Left kidney (tissue), 8 donors: ENCODE measurements at places on chromosomes 7 and 10.

GRCh38 chr7:136514776-136515175 is 353.7 kb upstream of the CHRM2 start:
- no peak for DNase-seq

- DNase-seq, result no peak
These were observed 5.2 kb upstream of the TTYH3 start for GRCh38 chr7:2626498-2627117.

DNA sequence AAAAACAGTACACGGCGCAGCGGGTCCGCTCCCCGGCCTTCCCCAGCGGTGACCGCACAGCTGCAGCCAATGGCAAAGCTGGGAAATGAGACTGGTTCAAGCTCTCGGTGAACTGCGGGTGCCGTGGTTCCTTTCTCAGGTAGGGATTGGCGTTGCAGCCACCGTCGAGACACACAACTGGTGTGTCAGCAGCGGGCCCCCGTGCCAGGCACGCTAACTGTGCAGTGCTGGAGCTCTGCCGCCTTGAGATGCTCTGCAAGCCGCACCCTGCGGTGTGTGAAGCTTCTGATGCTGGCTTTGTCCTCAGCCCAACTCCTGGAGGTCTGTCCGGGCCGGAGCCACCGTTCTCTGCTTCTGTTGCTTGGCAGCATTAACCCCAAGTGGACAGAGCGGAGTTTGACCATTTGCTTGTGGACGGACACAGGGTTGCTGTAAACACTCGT is 20.6 kb upstream of the NKX6-2 start:
- no peak for DNase-seq

- no peak for DNase-seq
These were observed 2.6 kb upstream of the GPR26 start for GRCh38 chr10:123663522-123663921.

DNA sequence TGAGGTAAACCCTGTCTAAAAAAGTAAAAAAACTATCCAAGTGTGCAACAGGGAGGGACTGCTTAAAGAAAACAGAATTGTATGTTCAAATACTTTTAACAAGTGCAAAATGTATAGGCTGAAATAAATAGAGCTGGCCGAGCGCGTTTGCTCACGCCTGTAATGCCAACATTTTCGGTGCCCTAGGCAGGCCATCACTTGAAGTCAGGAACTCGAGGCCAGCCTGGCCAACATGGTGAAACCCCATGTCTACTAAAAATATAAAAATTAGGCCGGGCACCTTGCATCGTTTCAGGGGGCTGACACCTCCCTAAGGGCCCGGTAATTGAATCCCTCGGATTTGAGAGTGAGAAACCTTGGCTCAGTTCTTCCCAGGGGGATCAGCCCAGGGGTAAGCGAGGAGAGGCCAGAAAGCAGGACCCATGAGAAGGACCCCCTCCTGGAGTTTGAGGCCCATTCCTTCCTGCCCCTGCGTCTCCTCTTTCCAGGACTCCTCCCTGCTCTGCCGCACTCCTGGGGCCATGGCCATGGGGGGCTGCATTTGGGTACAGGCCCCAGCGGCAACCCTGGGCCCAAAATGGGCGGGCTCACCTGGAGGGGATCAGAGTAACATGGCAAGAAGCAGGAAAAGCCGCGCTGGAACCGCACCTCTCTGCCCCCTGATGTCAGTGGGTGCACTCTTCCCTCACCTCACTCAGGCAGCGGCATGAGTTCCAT is 75.5 kb upstream of the TMEM248 start:
- DNase-seq, result no peak

GRCh38 chr7:65449505-65449852 is 75.8 kb downstream of the ZNF92 start:
- DNase-seq, result peak; percentile 57

DNA sequence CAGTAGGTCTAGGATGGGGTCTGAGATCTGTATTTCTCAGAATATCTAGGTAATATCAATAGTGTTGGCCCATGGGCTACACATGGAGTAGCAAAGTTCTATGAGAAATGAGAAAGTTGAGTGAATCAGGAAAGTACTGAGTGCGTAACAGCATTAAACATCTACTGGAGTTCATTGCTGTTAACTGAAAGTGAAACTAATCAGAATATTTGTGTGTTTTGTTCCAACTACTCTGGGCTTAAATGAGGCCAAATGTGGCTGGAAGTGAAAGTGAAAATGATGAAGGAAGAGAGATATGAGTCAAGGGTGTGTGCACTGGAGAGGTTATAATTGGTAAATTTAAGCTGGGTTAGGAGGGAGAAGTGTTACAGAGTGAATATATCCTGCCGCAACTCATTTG is 46.5 kb downstream of the TMEM106B start:
- no peak for DNase-seq

GRCh38 chr7:70347463-70348254 is 749.4 kb downstream of the AUTS2 start:
- DNase-seq, result no peak

DNA sequence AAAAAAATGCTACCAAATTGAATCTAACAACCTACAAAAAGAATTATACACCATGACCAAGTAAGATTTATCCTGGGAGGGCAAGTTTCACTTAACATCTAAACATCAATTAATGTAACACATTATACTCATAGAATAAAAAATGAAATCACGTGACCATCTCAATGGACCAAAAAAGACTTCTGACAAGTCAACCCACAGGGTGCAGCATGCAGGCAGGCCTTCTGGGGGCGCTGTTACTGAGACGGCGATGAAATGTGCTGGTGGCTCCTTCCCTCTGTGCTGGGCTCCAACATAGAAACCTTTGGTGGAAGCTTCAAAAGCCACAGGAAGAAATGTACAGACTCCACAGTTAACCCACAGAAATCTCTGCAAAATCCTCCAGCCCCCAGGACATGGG is 103.1 kb downstream of the INHBA start:
- DNase-seq, result no peak

DNA sequence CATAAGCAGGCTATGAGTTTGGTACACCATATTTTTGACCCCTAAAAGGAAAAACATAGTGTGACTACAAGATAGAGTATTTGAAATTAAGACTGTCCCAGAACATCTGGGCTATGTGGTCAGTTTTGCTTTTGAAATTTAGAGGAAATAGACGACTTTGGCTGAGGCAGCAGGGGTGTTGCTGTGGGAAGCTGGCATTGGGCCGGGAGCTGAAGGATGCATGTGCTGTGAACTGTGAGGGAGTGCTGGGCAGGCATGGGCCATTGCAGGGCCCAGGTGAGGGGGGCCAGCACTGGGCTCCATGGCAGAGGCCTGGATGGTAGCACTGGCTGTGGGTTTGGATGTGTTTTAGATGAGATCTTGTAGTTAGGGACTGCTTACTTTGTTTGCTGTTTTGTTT is 168.3 kb downstream of the BMPER start:
- no peak for DNase-seq

DNA sequence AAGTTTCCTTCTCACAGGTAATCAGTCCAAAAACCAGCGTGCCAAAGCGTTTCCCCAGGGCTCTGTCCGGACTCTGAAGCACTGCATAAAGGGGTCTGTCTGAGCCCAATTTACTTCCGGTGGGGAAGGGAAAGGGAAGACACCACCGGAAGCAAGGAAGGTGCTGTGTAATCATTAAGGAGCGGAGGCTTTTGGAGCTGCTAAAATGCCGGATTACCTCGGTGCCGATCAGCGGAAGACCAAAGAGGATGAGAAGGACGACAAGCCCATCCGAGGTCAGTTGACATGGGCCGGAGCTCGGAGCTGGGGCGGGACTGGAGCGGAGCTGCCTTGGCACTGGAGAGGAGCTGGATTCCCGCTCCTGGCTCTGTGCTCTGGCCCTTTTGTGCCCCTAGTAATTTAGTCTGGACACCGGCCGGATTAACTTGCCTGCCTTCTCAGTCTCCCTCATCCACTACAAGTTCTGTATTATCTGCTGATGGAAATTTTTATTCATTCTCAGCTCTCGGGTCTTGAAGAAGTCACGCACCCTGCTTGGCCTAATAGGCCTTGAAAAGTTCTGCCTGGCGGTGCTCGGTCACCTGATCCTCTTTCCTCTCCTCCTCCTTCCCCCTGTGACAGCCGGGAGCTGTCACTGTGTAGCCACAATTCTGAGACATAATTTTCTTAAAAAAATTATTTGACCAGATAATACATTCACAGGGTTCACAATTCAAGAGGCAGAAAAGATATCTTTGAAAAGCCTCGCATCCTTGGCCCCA is at the start of gene PSMC2:
PSMC2 (plus strand) TSS at position 137 of the 761 bp plus-strand sequence; CDS start at position 206, 69 bp downstream.
- peak; percentile 94 for DNase-seq

DNA sequence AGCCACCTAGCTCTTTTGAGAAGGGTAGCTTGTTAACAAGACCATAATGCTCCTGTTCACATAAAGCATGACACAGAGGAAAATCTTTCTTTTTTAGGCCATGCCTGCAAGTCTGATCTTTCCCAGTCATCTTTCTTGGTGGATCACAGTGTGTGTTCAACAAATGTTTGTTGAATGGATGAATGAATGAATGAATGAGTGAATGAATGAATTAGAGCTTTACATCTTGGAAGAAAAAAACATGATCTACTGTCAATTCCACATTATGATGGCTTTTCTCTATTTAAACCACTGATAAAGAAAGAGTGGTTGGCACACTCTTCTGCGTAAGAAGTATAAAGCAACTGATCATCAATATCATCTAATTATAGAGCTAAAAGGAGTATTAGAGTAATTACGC is 148.7 kb downstream of the CCDC71L start:
- DNase-seq, result no peak

DNA sequence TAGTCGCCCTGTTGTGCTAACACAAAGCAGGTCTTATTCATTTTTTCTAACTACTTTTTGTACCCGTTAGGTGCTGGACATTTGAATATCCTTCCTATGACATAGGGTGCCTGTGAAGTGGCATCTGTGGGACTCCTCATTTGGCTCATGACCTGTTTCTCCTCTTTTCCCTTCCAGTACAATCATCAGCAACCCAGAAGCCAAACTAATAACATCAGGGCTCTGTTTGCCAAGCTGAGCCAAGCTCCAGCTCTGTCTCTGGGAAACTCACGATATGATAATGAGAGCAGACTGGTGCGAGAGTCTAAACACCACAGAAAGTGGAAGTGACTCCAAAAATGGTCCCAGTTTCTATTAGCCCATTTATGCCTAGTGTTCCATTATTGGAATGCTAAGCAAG is 92.0 kb downstream of the SVIL start:
- no peak for DNase-seq

- DNase-seq, result no peak
These were observed 154.5 kb downstream of the SVIL start for GRCh38 chr10:29479981-29480954.

DNA sequence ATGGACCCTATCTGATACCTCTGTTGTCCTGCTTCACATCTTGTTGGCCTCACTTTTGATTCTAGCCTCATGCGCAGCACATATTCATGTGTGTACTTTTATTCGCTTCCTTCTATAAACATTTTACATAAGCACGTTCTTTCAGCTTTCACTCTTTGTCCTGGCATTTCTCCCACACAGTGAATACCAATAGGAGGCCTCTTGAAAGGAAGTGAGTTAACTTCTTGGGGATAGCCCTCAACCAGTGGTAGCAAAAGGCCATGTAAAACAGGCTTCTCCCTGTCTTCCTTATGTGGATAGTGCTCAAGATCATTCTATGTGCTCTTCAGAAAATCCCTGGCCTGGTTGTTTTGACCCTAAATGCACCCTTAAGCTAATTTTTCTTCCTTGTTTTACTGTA is 633.9 kb upstream of the MBL2 start:
- DNase-seq, result no peak
